ENCODE measurements at places on chromosomes 13 and 19. TPM values are rescaled to one million over a fixed set of nuclear protein-coding genes. Genes with fewer than 3 reads are reported as not detected.

FBXO17 gene
- total RNA-seq, result 0.35 TPM

LNX2 gene
- total RNA-seq, result 7.6 TPM

PLK5 gene
- total RNA-seq, result not detected

TTC9B gene
- not detected for total RNA-seq

ZFP82 gene
- 6.0 TPM for total RNA-seq

ATP7B gene
- 0.74 TPM for total RNA-seq

- peaks cover 2% of the 10 kb centered on the region for H3K36me3 ChIP-seq
- H3K27me3 ChIP-seq, result peaks cover 39% of the 10 kb centered on the region
- no peak for DNase-seq
Measured at GRCh38 chr13:46385946-46386345, 1.1 kb downstream of the RUBCNL start.

GRCh38 chr19:14333101-14333871 is 48.0 kb upstream of the ADGRE5 start:
- H3K27me3 ChIP-seq, result no peaks in the 10 kb centered on the region
- H3K4me1 ChIP-seq, result peaks cover 15% of the 10 kb centered on the region
- no peak for DNase-seq

DNA sequence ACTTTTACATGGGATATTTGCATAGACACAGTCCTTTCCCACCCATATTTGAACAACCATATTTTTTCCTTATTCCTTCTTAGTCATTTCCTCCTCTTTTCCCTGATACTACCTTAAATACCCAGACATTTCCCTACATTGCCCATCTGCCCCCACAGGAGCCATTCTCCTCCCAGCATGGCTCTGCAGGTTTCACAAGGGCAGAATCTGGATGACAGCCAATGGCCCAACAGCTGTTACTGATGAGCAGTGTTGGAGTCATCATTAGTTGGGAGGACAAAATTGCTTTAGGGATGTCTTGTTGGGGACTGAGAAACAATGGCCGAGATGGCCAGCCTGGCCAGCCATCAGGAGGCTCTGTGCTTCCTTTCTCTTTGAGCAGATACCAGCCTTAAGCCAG is 209.5 kb downstream of the KLF5 start:
- no peak for DNase-seq
- no peak overlapping the region for H3K4me3 ChIP-seq
- peaks cover 3% of the 10 kb centered on the region for H3K36me3 ChIP-seq

DNA sequence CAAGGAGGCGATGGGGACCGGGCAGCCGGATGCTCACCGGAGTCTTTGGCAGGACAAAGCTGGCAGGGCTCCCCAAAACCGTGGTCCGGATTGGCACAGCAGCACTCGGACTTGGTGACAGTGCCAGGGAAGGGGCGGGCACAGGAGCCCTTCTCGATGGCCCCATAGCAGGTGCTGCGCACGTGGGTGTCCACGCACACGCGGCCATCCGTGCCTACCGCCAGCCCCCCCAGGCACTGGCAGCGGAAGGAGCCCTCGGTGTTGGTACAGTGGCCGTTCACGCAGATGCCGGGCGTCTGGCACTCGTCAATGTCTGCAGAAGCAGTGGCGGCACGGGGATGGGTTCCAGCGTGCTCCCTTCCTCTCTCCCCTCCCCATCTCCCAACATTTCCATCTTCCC is 17.9 kb downstream of the FBN3 start:
- H3K36me3 ChIP-seq, result no peaks in the 10 kb centered on the region
- no peak overlapping the region for H3K27ac ChIP-seq
- no peaks in the 10 kb centered on the region for H3K4me1 ChIP-seq

DNA sequence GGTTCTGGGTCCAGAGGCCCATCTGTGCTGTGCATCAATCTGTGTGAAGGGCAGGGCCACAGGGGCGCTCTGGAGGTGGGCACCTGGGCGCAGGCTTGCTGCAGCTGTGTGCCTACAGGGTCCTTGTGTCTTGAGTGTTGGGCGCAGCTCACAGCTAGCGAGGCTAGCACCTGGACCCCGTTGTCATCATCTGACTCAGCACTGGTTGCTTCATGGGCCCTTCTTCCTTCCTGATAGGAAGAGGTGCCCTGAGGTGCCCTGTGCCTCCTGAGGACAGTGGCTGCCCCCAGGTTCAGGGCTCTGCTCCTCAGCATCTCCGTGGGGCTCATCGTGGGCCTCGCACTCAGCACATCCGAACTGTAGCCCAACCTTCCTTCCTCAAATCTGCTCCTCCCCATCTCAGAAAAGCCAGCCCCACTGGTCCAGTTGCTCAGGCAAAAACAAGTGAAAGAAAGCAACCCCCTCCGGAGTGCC is 54.8 kb downstream of the GATAD2A start:
- peak; percentile 32 for DNase-seq
- H3K4me3 ChIP-seq, result peak overlapping the region; percentile 70
- H3K27ac ChIP-seq, result peak overlapping the region; percentile 99

DNA sequence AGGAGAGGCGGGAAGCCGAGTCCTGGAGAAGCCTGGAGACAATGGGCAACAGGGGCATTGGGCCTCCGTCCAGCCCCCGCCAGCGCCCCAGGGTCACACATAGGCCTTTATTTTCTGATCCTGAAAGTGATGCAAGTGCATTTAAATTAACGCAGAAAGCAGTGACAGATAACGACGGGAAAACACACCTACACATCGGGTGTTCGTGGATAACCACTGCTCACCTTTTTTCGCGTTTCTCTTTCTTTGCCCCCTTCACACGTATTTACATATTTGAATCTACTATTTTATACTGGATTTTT is 30.4 kb upstream of the GRTP1 start:
- no peaks in the 10 kb centered on the region for H3K27me3 ChIP-seq
- H3K36me3 ChIP-seq, result no peaks in the 10 kb centered on the region
- H3K4me3 ChIP-seq, result peak overlapping the region; percentile 49
- no peak for DNase-seq
- peaks cover 5% of the 10 kb centered on the region for H3K4me1 ChIP-seq

DNA sequence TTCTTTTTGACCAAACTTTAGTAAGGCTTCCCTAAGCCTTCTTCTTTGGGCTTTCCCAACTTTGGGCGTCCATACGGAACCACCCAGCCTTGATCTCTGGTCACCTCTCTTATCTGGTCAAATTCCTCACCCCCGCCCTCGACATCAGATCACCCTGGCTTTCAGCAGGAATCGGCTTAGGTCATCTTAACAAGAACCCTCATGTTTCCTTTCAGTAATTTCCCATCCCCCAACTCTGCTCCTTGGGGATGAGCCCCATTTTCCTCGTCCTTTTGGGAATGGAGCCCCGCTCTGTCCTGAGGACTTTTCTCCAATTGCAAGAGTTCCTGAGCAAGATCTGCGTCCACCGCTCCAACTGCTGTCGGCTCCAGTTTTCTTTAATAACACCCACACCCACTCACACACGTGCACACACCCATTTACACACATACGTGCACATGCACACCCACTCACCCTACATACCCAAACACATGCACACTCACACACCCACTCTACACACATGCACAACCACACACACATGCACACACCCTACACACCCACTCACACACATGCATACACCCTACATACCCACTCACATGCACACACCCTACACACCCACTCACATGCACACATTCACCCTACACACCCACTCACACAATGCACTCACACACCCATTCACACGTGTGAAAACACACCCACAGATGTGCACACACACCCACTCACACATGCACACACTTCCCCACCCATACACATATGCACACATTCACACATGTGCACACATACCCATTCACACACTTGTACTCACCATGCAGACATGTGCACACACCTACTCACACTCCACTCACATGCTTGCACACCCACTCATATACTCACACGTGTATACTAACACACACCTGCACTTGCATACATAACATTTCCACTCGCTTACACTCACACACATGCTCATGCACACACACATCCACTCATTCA is 87.0 kb upstream of the TM9SF2 start:
- H3K4me3 ChIP-seq, result no peak overlapping the region
- H3K36me3 ChIP-seq, result peaks cover 3% of the 10 kb centered on the region
- H3K27me3 ChIP-seq, result no peaks in the 10 kb centered on the region
- peaks cover 45% of the 10 kb centered on the region for H3K4me1 ChIP-seq
- DNase-seq, result no peak
- H3K27ac ChIP-seq, result no peak overlapping the region

- H3K4me3 ChIP-seq, result no peak overlapping the region
- no peak overlapping the region for H3K27ac ChIP-seq
- H3K27me3 ChIP-seq, result no peaks in the 10 kb centered on the region
- no peaks in the 10 kb centered on the region for H3K4me1 ChIP-seq
Measured at GRCh38 chr19:12450844-12451243, 10.0 kb upstream of the ZNF443 start.

- H3K4me1 ChIP-seq, result peaks cover 23% of the 10 kb centered on the region
- H3K36me3 ChIP-seq, result peaks cover 44% of the 10 kb centered on the region
- peak overlapping the region; percentile 81 for H3K4me3 ChIP-seq
- H3K27me3 ChIP-seq, result no peaks in the 10 kb centered on the region
- peak; percentile 40 for DNase-seq
Measured at GRCh38 chr19:53158119-53158656, 665 bp downstream of the ZNF347 start.

- H3K36me3 ChIP-seq, result no peaks in the 10 kb centered on the region
- no peaks in the 10 kb centered on the region for H3K4me1 ChIP-seq
- DNase-seq, result no peak
- no peaks in the 10 kb centered on the region for H3K27me3 ChIP-seq
- no peak overlapping the region for H3K4me3 ChIP-seq
Measured at GRCh38 chr19:30330266-30330665, 41.9 kb upstream of the ZNF536 start.

- H3K36me3 ChIP-seq, result peaks cover 31% of the 10 kb centered on the region
- H3K4me3 ChIP-seq, result no peak overlapping the region
- DNase-seq, result no peak
- no peaks in the 10 kb centered on the region for H3K27me3 ChIP-seq
- H3K27ac ChIP-seq, result peak overlapping the region; percentile 54
- H3K4me1 ChIP-seq, result peaks cover 43% of the 10 kb centered on the region
Measured at GRCh38 chr13:74090869-74091605, 43.2 kb downstream of the KLF12 start.

DNA sequence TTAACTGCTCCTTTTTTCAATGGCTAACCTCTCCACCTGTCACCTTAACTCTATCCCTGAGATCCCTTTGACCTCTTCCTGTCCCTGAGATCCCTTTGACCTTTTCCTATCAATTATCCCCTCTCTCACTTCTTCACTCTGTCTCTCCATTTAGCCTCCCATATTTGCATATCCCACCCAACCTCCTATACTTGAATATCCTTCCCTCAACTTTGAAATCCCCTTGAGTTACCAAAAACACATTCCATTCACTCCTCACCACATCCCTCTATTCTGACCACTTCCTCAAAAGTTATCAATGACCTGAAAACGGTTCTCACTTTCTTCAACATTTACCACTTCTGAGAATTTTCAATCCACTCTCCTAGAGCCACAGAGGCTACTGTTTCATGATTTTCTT is 3.0 kb downstream of the MYCBP2 start:
- peak overlapping the region; percentile 93 for H3K4me3 ChIP-seq
- H3K27me3 ChIP-seq, result no peaks in the 10 kb centered on the region
- DNase-seq, result no peak

DNA sequence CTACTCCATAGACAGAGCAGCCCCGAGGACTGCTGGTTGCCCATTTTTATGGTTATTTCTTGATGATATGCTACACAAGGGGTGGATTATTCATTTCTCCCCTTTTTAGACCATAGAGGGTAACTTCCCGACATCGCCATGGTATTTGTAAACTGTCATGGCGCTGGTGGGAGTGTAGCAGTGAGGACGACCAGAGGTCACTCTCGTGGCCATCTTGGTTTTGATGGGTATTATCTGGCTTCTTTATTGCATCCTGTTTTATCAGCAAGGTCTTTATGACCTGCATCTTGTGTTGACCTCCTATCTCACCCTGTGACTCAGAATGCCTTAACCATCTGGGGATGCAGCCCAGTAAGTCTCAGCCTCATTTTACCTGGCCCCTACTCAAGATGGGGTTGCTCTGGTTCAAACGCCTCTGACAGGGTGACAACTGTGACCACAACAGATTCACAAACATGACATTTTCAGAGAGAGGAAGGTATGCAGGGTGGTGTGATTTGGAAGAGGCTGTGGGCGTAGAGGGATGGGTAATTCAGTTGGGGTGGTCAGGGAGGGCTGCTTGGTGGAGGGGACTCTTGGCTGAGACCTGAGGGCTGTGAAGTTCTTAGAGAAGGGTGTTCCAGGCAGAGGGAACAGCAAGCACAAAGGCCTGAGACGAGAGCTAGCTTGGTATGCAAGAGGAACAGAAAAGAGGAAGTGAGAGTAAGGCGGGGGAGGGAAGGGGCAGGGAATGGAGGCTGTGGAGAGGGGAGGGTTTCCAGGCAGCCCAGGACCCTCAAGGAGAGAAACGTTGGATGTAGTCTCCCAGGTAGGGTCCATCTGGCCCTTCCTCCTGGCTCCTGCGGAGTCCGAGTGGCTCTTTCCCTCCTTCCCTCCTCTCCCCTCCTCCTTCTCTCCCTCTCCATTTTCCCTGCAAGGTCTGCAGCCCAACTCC is 23.5 kb downstream of the FAM187B start:
- H3K4me1 ChIP-seq, result peaks cover 83% of the 10 kb centered on the region
- H3K27me3 ChIP-seq, result no peaks in the 10 kb centered on the region
- H3K36me3 ChIP-seq, result peaks cover 16% of the 10 kb centered on the region

DNA sequence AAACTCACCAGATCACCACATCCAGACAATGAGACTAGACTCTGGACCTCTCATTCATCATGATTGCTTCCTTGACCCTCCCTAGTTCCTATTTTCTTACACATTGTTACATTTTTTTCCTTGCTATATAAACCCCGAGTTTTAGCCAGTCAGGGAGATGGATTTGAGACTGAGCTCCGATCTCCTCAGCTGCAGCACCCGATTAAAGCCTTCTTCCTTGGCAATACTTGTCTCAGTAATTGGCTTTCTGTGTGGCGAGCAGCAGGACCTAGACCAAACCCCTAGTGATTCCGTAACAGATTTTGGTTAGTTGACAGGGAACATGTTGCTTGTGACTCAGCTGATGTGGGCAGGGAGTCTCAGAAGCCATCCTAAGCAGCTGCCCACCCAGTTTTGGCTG is 44.0 kb downstream of the SUCLA2 start:
- no peaks in the 10 kb centered on the region for H3K27me3 ChIP-seq
- DNase-seq, result no peak
- no peak overlapping the region for H3K27ac ChIP-seq
- H3K4me1 ChIP-seq, result no peaks in the 10 kb centered on the region
- H3K4me3 ChIP-seq, result no peak overlapping the region

DNA sequence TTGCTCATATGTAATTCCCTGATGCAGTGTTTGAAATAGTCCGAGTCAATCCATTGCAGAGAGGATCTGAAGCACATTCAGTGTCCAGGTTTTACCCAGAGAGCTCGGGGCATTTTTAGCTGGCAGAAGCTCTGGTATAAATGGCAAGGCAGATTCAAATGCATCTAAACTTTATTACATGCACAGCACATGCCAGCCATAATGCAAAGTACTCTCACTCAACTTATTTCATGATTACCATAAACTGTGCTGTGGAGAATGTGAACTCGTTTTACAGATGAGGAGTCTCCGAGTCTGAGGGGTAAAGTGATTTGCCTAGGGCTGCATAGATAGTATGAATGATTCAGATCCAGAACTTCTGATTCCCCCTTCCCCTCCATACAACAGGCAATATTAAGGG is 13.5 kb upstream of the CBY2 start:
- no peaks in the 10 kb centered on the region for H3K4me1 ChIP-seq
- H3K27me3 ChIP-seq, result no peaks in the 10 kb centered on the region
- DNase-seq, result no peak
- H3K4me3 ChIP-seq, result no peak overlapping the region
- H3K27ac ChIP-seq, result no peak overlapping the region

All from activated CD4-positive, alpha-beta T cell treated with anti-CD3 and anti-CD28 coated beads, Interleukin-2, amount 10 ng/mL, durations not matched to agents 7 days and 5 days (primary cell).